ENCODE measurements at places on chromosomes 1 and 21. TPM values are rescaled to one million over a fixed set of nuclear protein-coding genes. Genes with fewer than 3 reads are reported as not detected.
A peak's percentile ranks its signal among the peaks of the same experiment; 100 is the strongest.

- no peaks in the 10 kb centered on the region for H3K4me1 ChIP-seq
- H3K36me3 ChIP-seq, result peaks cover 80% of the 10 kb centered on the region
- no peak overlapping the region for H3K27ac ChIP-seq
These were observed 21.4 kb downstream of the TEX38 start for GRCh38 chr1:46692811-46693770.

GRCh38 chr1:24562625-24563024, 6.7 kb downstream of the NCMAP start:
- no peak for DNase-seq

GRCh38 chr1:205137901-205138300, 16.1 kb upstream of the RBBP5 start:
- H3K4me3 ChIP-seq, result no peak overlapping the region
- no peak for DNase-seq
- H3K4me1 ChIP-seq, result peaks cover 3% of the 10 kb centered on the region
- H3K36me3 ChIP-seq, result no peaks in the 10 kb centered on the region
- H3K27ac ChIP-seq, result no peak overlapping the region

GRCh38 chr1:8202182-8202905, 115.6 kb upstream of the SLC45A1 start:
- H3K4me1 ChIP-seq, result peaks cover 23% of the 10 kb centered on the region
- peak; percentile 43 for DNase-seq
- no peaks in the 10 kb centered on the region for H3K36me3 ChIP-seq
- H3K27ac ChIP-seq, result no peak overlapping the region
- H3K4me3 ChIP-seq, result no peak overlapping the region
- H3K27me3 ChIP-seq, result no peaks in the 10 kb centered on the region

DNA sequence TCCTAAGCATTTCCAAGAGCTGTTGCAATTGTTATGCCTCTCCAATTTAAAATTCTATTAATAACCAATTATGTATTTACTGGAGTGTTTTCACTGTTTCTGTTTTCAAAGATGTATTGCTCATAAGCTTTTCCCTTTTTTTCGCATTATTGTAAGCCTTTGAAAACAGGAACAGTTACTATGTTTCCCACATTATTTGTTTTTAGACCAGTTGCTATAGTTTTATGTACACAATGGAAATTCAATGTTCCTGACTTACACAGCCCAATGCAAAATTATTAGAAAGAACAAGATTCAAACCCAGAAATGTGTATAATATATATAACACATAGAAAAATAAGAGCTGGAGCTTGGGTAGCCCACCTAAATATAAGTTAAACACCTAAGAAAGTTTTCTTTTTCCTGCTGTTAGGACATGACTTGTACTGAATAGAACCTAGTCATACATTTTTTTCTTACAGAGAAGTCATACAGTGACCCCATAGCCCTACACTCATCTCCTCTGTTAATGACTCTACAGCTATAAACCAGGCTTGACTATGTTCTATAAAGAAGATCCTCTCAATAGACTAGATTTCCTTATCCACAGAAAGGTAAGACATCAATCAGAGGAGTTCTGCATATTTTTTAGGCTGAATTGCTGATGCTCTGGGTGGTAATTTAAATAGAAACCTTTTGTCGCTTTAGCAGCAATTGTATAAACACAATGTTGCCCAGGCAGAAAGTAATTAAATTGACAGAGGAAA, 299.6 kb downstream of the USH2A start:
- H3K27ac ChIP-seq, result no peak overlapping the region
- H3K4me1 ChIP-seq, result no peaks in the 10 kb centered on the region
- H3K27me3 ChIP-seq, result no peaks in the 10 kb centered on the region
- DNase-seq, result no peak

GRCh38 chr1:225762002-225762441, 15.6 kb upstream of the SRP9 start:
- no peak overlapping the region for H3K4me3 ChIP-seq
- DNase-seq, result no peak
- peaks cover 5% of the 10 kb centered on the region for H3K4me1 ChIP-seq
- peaks cover 12% of the 10 kb centered on the region for H3K27me3 ChIP-seq

GRCh38 chr1:35655196-35655595, 13.9 kb upstream of the PSMB2 start:
- H3K4me1 ChIP-seq, result no peaks in the 10 kb centered on the region
- DNase-seq, result no peak
- no peak overlapping the region for H3K4me3 ChIP-seq
- H3K27me3 ChIP-seq, result peaks cover 26% of the 10 kb centered on the region
- H3K36me3 ChIP-seq, result no peaks in the 10 kb centered on the region

DNA sequence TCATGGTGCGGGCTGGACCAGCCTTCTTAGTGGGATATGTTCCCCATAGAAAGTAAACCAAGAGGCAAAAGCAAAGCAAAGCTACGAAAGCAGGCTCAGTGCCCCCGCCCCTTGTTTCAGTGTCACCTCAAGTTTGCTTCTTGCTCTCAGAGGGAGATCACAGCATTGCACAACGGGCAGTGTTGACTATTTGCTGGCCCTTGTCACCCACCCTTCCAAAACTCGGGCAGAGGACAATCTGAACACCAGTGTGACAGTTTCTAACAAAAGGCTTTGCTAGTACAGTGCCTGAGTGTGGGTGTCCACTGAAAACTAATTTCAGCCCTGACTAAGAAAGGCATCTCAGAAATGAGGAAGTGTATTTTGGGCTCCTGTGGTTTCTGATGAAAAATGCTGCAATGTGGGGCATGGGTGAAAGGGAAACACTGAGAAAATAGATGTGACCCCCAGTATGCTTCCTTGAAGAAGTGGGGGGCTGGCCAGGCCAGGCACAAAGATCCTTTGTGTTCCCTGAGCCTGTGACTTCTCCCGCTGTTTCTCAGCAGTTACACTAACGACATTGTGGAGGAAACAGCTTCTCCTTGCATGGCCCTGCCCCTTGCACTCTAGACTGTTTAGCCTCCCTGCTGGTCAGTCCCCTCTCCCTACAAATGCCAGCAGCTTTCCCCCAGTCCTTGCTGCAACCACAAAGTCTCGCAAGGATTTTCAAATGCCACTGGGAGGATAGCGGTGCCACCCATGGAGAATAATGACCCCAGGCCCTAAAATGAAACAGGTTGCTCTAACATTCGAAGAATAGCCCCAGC, 33.3 kb upstream of the KCNE1 start:
- H3K27ac ChIP-seq, result peak overlapping the region; percentile 31
- no peaks in the 10 kb centered on the region for H3K27me3 ChIP-seq
- H3K4me3 ChIP-seq, result no peak overlapping the region
- peak; percentile 15 for DNase-seq
- H3K36me3 ChIP-seq, result no peaks in the 10 kb centered on the region

ADAM30 gene
- not detected for total RNA-seq

C4BPB gene
- total RNA-seq, result not detected

LCE2A gene
- not detected for total RNA-seq

HSPA6 gene
- total RNA-seq, result 3.0 TPM

RIPPLY3 gene
- not detected for total RNA-seq
